ENCODE measurements at places on chromosomes 5 and 9.

GRCh38 chr9:91378695-91379127 is 17.0 kb upstream of the AUH start:
- no peak for DNase-seq

DNA sequence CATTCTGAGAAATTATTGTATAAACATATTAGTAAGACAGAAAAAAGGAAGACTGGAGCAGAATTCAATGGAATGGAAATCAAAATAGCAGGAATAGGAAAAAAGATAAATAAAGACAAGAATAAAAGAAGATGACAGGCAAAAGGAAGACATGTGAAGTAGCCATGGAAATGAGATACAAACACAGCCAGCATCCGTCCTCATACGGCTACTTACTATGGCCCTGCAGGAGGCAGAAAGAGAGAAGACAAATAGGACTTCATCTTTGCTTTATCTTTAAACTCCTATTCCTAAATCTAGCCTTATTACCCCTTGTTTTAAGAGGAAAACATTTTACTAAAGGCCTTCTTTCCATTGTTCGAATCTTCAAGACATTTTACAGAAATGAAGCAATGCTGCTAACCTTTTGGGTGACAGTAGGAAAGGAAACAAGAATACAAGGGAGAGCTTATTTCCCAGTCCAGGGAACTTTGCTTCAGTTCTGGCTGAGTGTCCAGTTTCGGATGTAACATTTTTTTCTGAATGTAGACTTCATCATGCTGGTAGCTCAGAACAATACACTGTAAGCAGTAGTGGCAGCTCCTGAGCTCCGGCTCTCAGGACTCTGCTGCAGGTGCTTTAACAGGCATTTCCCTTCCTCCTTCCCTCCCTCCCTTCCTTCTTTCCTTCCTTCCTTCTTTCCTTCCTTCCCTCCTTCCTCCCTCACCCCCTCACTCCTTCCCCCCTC is 106.4 kb upstream of the SLC12A2 start:
- no peak for DNase-seq

DNA sequence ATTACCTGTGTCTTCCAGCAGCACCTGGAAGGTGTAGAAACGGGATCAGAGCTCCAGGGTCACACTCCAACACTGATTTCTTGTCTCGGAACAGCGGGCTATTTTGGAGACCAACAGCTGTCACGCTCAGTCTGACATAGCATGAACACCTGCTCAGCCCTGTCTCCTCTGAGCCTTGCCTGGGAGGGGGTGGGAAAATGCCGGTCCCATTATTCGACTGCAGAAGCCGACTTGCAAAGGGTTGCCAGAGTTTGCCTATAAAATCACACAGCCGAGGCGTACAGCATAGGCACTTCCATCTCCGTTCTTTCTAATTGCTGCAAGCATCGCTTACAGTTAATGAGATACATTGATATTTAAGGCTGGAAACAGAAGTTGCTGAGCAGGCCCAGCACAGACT is 300.8 kb upstream of the MSX2 start:
- no peak for DNase-seq

DNA sequence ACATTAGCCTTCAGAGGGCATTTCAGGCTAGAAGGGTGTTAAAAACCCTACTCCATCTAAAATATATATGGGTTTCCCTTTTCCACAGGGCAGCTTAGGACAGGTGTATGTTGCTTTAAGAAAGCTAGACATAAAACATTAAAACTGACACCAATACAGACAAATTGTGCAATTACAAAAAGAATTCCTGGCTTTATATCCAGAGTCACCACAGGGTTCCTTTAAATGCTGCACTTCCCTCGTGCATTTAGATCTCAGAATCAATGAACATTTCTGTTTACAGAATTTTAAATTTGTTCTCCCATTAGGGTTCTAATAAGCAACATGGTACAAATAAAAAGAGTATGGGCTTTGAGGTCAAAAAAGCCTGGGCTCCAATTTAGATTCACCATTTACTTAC is 170.2 kb downstream of the MAPKAP1 start:
- no peak for DNase-seq

- no peak for DNase-seq
Observed at GRCh38 chr9:100880284-100880683, 148.2 kb upstream of the PLPPR1 start.

- DNase-seq = no peak
Observed at GRCh38 chr9:113955076-113955752, 79.1 kb downstream of the ZNF618 start.

- DNase-seq = peak; percentile 53
Observed at GRCh38 chr5:111171-111570, 19.2 kb downstream of the PLEKHG4B start.

- DNase-seq = no peak
Observed at GRCh38 chr5:149632311-149633251, 51.3 kb downstream of the ARHGEF37 start.

DNA sequence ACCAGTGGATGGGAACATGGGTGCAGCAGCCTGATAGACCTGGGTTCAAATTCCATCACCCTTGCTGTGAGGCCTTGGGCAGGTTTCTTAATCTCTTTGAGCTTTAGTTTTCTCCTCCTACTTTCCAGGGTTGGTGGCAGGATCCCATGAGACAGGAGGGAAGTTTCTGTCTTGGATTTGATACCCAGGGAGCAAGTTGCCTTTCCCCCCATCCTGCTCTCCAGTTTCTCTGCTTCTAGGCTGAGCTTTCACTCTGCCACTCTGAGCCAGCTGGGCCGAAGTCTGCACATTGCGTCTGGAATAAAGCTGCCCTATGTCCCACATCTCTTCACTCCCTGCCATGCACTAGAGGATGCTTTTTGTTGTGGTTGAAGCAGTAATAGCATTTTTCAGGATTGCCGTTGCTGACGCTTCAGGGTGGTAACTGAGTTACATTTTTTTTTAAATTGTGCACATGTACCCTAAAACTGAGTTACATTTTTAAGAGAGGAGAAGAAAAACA is 40.5 kb upstream of the ANGPTL2 start:
- DNase-seq = peak; percentile 43

DNA sequence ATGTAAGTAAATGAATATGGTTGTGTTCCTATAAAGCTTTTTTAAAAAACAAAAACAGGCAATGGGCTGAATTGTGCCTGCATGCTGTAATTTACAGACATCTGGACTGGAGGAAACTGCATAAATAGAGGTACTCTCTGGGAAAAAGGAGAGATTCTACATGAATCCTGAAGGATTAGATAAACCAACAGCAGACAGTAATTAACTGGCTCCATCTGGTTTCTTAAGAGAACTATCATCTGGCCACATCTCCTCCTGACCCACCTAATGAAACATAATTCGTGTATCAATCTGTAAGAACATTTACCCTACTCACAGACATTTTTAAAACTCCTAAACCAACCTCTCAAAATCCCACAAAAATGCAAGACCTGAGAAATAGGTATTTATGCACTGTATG is 528.1 kb upstream of the ST8SIA4 start:
- DNase-seq = no peak

- DNase-seq = no peak
Observed at GRCh38 chr5:148840531-148840930, 14.1 kb downstream of the ADRB2 start.

GRCh38 chr5:172362755-172363154 is 79.2 kb upstream of the UBTD2 start:
- DNase-seq = no peak

DNA sequence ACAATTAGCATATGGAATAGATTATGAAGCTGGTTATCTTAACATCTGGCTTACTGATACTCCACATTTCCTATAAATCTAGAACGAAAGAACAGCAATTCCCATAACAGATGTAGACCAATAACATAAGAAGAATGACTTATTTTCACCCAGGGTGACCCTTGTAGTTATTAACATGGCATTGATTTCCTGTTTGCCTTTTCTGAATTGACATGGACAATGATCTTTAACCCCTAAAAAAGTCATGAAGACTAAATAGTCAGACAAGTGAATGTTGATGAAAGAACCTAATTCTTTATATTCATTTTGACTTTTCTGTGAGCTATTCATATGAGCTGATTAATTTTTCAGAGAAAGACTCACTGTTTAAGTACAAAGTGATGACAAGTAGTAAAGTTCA is 175.3 kb upstream of the CD180 start:
- no peak for DNase-seq

Data from cardiac septum (tissue), 1 donor.